ENCODE measurements at places on chromosomes 7 and 10.

DNA sequence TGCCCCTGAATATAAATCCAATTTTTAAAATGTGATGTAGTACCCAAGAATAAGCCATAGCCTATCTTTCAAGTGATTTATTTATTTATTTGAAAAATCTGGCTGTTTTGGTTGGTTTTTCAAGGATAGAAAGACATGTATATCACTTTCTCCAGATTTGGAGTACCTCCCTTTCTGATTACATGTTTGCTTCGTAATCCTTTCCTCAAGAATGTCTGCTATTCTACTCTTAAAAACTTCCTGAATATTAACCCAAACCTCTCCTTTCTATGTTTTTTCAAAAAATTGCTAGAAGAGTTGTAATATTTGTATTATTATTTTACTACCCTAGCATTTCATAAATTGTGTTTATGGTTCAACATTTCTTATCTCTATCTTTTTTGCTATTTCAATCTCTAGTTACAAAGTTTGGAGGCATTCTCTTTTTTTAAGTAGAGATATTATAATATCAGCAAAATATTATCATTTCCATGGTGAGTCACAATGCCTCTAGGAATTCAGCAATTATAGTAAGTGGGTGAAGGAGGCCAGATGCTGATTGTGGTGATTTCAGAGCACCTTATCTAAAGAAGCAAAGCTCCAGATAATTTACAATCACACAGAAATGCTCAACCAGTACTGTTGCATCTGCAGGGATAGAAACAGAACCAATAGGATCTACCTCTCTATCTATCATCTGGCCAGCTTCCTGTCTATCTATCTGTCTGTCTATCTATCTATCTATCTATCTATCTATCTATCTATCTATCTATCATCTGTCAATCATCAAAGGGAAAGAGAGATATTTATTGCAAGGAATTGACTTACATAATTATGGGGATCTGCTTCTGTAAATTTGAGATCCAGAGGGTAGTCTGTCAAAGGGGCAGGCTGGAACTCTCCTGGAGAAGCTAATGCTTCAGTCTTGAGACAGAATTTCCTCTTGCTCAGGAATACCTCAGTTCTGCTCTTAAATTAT, 412.5 kb upstream of the SEMA3C start:
- peak; percentile 3 for DNase-seq

DNA sequence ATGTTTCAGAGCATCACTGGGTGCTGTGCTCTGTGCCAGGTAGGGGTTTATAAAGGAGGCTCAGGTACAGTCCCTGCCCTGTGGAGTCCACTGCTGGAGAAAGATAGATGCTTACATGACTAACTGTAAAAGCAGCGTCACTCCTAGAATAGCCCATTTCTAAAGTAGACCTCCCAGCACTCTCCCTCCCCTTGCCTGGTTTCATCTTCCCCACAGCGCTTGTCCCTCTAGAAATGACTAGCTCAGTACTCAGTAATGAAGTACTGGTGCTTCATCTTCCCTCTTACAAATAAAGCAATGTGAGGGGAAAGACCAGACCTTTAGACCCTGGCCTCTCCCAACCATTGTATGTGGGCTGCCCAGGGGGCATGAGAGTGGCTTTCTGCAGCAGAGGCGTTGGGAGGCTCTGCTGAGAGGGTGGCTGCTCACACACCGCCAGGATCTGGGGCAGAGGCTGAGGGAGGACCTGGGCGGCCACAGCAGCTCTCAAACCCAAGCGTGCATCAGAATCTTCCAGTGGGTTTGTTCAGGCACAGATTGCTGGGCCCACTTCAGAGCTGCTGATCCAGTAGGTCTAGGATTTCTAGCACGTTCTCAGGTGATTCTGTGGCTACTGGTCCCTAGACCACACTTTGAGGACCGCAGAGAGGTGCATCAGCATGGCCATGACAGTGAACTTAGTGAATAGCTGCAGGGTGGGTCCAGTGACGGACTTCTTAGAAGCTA, 110.3 kb upstream of the ANLN start:
- no peak for DNase-seq

DNA sequence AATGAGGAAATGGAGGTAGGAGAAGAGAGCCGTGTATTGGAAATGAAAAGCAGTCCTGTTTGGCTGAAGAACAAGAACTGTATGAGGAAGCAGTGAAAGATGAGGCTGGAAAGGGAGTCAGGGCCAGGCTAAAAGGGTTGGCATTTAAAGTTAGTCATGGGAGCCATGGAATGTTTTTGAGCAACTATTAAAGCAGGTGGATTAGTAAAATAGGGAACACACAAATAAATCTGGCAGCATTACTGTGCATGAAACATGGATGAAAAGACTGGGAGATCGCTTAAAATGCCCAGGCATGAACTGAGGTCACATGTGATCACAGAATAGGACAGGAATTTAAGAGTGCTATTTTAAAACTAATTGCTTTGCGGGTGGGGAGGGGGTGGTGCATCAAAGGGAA, 1.4 kb upstream of the IFRD1 start:
- DNase-seq, result no peak

DNA sequence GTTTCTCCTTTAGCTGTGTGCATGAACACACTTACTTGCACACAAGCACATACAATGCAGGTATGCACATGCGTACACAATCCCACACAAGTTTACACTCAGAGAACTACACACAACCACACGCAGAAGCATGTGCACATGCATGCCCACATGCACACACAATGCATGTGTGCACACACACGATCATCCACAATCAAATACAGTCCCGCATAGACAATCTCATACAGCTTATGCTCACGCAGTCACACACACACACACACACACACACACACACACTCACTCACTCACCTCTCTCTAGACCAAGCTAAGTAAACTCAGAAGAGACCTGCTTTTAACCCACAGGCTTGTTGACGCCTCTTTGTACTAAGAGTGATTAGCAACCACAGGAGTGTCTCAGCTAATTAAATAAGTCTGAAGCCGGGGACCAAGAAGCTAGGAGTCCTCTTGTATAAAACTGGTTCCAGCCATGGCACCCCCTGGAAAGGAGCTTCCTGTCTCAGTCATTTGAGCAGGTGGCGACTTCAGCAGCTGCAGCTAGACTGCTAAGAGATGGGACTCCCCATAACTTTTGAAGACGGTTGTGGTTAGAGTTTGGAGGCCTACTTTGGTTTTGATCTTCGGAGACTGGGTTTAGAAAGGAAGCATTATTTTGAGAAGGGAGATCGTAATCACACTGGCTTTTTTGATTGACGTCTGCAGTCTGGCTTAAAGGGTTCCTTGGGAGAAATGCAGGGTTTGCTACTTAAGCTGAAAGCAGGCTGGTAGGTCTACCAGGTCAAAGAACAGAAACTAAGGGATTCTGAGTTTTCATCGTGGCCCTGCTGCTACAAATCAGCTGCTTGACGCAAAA, 82.3 kb upstream of the ADRB1 start:
- peak; percentile 29 for DNase-seq

GRCh38 chr10:7561216-7561893, 105.4 kb downstream of the ITIH5 start:
- peak; percentile 47 for DNase-seq

GRCh38 chr10:63910806-63911205, 389.6 kb downstream of the REEP3 start:
- DNase-seq, result no peak

DNA sequence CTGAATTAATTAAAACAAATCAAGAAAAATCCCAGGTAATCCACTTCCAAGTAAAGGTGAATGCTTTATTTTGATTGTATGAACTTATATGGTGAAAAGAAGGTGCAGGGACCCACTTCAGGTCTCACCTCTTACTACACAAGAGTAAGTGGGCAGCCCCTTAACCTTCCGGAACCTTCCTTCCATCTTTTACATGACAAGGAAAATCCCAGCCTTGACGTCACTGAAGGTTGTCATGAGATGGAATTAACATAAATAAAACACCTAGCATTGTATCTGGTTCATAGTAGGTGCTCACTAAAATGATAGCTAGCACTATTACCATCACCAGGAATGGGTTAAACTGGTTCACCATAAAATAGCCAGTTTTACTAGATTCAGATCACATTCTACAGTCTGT, 119.5 kb downstream of the ICA1 start:
- DNase-seq, result no peak

GRCh38 chr7:15937571-15937970, 251.1 kb upstream of the MEOX2 start:
- no peak for DNase-seq

GRCh38 chr7:97871659-97872024, 566 bp downstream of the ASNS start:
- no peak for DNase-seq

- DNase-seq, result no peak
Observed at GRCh38 chr7:133504825-133505224, 251.9 kb downstream of the EXOC4 start.

DNA sequence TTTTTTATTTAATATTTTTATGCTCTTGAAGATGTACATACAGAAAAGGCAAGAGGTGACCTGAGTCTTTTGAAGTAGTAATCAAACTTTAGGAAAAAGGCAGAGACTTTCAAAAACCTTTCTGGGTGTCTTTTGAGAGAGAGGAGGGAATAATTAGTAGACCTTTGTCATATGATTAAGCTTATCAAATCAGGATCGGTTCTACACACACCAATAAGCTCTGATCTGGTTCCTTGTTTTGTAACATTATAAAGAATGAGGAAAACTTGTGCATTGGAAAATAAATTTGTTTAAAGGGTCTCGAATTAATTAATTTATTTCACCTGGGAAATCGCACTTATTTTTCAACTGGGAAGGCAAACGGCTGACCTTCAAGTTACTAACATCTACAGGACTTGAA, 11.9 kb downstream of the TWIST1 start:
- DNase-seq, result no peak

DNA sequence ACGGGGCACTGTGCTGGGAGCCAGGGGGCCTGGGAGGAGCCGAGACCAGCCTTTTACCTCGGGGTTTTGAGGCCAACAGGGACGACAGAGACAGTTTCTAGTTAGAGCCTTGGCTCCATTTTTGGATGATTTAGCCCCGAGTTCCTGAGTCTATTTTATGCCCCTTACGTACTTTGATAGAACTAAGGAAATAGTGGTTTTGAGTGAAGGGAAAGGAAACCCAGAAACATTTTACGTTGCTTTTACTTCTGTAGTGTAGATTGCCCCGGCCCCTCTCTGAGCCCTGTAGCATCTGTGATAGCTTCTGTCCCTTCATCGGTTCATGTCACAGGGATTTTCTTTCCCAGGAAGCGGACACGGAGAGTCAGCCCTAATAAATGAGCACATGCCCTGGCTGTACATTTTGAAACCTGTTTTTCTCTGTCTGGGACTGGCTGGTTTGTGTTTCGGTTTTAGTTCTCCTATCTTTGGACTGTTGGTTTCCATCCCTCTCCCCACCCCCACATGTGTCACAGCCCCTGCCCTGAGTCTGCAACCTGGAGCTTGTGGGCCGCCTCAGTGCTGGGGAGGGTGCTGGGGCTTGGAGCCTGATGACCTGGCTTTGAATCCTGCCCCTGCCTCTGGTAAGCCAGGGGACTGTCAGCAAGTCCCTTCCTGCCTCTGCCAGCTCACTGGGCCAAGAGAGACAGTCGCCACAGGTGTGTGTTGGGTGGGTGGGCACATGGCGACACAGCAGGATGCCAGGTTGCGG, 6.9 kb upstream of the ORAI2 start:
- no peak for DNase-seq

DNA sequence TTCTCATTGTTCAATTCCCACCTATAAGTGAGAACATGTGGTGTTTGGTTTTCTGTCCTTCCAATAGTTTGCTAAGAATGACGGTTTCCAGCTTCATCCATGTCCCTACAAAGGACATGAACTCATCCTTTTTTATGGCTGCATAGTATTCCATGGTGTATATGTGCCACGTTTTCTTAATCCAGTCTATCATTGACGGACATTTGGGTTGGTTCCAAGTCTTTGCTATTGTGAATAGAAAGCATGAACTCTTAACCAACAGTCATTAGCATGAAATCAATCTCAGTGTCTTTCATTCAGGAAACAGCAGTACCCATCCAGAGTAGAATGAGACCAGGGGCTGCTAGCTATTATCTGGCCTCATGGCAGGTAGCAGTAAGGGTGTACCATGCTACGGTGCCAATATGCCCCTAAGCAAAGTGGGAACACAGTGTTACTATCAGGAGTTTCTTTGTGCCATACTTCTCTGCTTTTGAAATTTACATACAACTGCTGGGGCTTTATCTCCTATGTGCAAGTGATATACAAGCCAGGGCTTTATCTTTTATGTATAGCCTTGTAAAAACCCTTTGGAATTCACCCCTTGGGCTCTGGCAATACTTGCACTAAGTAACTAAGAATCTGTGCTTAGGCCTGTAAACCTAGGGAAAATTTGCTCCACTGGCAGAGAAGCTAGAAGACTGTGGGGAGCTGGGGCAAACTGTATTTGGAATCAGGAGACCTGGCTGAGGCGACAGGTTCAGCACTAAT, 5.4 kb downstream of the PON2 start:
- DNase-seq, result peak; percentile 67

DNA sequence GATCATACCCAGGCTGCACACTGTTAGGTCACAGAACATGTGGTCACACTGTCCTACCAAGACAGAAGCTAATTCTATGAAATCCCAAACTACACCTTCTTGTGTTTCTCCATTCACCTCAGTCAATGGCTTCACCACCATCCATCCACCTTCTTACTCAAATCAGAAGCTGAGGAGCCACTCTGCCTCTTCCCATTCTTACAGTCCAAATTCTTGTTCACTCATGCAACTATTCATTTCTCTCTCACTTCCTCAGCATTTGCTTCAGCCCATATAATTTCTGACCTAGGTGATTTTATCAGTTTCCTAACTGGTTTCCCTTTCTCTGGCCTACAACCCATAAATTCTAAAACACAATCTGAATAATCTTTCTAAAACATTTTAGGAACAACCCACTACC, 229.2 kb downstream of the LRRN3 start:
- no peak for DNase-seq

GRCh38 chr10:122632031-122632430, 67.6 kb downstream of the C10orf120 start:
- no peak for DNase-seq

GRCh38 chr7:142194201-142194600, 63.7 kb downstream of the PRSS58 start:
- no peak for DNase-seq

DNA sequence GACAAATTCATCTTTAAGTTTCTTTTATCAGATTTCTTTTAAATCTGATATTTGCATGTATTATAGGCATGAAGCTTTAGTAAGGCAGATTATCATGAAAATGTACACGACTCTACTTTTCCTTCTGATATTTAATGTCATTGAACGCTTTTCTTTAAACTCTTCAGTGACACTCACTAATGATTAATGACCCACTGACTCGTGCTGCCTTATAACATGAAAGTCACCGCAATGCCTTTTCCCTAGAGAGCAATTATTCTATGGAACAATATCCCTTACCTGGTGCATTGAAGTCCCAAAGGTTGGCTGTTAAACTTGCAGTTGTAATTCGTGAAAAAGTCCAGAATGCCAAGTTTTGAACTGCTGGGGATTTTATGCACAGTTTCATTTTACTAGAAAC, 33.4 kb upstream of the HGF start:
- DNase-seq, result no peak
